Activated CD4-positive, alpha-beta T cell treated with anti-CD3 and anti-CD28 coated beads for 4 hours (primary cell): ENCODE measurements at places on chromosomes 2 and 18.

DNA sequence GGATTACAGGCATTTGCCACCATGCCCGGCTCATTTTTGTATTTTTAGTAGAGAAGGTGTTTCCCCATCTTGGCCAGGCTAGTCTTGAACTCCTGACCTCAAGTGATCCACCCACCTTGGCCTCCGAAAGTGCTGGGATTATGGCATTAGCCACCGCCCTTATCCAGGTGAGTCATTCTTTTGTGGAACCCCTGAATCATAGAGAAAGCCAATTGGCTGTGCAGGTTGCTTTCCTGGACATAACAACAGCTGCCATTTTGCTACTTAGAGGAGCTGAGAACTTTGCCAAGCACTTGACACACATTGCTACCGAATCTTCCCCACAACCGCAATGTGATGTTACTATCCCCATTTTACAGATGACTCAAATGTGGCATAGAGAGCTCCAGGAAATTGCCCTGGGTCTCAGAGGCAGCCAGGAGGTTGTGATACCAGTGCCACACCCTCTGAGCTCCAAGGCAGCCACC lies 36.0 kb downstream of the SETBP1 start:
- DNase-seq = no peak

- DNase-seq = no peak
Observed at GRCh38 chr2:217897816-217898806, 104.7 kb downstream of the TNS1 start.

GRCh38 chr2:211434773-211435172 lies 878.4 kb downstream of the CPS1 start:
- DNase-seq = no peak

DNA sequence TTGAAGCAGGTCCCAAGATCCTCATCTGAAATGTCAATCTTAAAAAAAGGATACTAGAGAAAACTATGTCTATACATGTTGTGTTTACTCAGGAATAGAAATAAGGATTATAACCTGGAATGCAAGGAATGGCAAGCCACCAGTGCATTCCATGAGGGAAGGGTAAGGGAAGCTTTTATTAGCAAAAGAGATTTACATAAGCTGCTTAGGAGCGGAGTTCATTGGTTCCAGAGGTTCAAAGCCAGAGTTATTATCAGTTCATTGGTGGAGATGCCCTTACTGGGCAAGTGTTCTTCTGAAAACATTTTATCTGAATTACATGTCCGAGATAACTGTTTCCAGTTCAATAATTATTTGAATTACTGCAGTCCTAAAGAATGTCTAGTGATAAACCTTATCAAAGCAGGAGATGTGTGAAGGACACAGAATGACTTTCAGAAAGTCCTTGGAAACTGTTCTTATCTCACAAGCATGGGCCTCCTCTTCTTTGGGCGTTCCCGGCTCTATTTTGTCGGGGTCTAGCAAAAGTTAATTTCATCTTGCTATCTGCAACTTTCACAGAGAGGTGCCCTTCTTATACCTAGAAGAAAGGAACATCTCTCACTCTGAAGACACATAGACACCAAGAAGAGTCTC lies 23.5 kb downstream of the COMMD1 start:
- DNase-seq = no peak

DNA sequence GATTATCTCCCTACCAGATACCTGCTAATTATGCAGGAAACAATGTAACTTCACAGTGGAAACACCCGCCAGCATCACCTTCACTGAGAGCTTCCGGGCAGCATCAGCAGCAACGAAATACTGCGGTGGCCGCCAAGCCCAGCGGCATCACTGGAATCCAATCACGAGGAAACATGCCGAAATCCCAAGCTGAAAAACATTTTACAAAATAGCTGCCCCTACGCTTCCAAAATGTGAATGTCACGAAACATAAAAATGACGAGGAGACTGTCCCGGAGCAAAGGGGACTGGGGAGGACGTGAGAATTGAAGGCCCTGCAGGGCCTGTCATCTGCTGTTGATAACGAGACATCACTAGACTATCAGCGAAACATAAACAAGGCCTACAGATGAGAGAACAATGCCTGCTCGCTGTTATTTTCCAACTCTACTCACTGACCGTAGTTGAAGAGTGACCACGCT lies 82.6 kb downstream of the HDAC4 start:
- DNase-seq = no peak

- no peak for DNase-seq
Observed at GRCh38 chr2:50345701-50346591, 686.0 kb downstream of the NRXN1 start.

DNA sequence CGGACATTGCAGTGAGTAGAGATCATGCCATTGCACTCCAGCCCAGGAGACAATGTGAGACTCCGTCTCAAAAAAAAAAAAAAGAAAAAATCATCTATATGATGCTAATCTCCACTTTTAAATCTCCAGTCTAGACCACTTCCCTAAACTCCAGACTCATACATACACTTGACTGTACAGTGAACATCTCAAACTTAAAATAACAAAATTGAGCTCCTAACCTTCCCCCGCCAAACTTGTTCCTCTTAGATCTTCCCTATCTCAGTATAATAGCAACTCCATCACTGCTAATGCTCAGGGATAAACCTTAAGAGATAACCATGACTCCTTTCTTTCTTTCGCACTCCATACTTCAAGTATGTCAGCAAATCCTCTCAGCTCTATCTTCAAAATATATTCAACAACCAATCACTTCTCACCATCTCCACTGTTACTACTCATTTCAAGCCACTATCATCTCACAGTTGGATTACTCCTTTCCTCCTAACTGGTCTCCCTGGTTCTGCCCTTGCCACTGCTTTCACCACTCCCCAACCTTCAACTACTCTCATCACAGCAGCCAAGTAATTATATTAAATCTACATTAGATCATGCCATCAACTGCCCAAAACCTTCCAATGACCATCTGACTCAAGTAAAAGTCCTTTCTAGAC lies 12.0 kb downstream of the MEMO1 start:
- DNase-seq = no peak

DNA sequence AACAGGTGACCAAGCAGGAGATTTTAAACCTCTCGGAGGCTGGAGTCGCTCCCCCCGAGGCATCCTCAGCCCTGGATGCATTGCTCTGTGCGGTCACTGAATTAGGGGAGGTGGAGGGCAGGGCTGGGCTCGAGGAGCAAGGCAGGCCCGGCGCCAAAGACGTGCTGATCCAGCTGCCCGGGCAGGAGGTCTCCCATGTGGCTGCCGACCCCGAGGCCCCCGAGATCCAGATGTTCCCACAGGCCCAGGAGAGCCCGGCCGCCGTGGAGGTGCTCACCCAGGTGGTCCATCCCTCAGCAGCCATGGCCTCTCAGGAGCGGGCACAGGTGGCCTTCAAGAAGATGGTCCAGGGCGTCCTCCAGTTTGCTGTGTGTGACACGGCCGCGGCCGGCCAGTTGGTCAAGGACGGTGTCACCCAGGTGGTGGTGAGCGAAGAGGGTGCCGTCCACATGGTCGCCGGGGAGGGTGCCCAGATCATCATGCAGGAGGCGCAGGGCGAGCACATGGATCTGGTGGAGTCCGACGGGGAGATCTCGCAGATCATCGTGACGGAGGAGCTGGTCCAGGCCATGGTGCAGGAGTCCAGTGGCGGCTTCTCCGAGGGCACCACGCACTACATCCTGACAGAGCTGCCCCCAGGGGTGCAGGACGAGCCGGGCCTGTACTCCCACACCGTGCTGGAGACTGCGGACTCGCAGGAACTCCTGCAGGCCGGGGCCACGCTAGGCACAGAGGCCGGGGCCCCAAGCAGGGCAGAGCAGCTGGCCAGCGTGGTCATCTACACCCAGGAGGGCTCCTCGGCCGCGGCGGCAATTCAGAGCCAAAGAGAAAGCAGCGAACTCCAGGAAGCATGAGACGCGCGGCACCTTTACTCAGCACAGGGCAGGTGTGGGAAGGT lies 145.1 kb downstream of the PTGR3 start:
- DNase-seq = no peak

DNA sequence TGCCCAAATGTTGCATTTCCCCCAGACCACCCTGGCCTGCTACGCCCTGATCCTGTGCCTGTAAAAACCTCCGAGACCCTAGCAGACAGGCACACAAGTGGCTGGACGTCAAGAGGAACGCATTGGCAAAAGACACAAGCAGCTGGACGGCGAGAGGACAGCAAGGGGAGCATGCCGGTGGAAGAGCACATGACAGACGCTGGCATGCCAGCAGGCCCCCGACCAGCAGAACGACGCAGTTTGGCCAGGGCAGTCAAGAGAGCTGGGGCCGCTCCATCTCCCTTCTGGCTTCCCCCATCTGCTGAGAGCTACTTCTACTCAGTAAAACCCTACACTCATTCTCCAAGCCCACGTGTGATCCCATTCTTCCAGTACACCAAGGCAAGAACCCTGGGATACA lies 42.1 kb downstream of the SAP130 start:
- no peak for DNase-seq

GRCh38 chr2:59322005-59322404 lies 1080.9 kb upstream of the FANCL start:
- DNase-seq = no peak

DNA sequence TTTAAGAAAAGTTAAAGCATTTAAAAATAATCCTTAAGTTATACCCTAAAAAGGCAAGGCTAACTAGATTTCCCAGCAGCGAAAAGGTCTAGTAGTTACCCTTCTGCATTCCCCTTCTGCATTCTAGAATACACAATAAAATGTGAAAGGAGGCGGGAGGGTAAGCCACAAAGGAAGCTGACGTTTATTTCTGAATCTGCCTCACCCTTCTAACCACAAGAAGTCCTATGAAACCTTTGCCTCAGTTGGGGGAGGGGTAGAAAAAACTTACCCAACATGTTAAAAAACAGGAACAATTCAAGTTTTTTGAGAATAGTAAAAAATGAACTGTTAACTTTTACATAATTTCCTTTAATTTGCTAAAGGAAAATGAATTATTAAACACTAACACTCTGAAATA lies 11.3 kb downstream of the STK17B start:
- DNase-seq = peak; percentile 61

- DNase-seq = no peak
Observed at GRCh38 chr2:64754570-64754969, 100.9 kb upstream of the SERTAD2 start.

DNA sequence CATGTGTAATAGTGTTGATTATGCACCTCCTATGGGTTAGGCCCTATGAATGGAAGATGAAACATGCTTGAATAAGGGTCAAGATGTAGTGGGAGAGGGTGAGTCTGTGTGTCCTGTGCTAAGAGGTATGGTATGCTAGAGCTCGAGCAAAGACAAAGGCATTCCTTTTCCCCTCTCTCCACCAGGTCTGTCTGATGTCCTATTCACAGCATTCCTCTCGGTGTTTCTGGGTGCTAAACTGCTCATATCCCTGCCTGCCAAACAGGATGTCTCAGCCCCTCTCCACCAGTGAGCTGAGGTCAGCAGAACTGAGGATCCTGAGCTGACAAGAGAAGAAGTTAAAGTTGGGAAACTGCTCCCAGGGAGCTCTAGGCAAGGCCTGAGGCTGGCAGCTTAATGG lies 344.9 kb downstream of the TSN start:
- no peak for DNase-seq

DNA sequence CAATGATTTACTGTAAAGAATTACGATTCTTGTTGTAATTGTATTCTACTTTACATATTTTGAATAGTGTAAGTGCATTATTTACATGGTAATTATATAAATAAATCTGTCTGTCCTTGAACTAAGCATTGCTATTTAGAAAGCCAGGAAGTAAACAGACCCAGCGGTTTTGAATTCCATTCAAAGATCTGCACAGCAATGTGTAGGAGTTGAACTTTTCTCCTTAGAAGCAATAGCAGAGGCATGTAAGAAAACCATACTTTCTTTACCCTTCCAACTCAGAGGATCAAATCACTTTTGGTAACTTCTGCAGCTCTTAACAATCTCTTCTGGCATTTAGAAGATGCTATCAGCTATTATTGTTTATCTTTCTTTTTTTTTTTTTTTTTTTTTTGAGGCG lies 109.2 kb upstream of the VRK2 start:
- no peak for DNase-seq

DNA sequence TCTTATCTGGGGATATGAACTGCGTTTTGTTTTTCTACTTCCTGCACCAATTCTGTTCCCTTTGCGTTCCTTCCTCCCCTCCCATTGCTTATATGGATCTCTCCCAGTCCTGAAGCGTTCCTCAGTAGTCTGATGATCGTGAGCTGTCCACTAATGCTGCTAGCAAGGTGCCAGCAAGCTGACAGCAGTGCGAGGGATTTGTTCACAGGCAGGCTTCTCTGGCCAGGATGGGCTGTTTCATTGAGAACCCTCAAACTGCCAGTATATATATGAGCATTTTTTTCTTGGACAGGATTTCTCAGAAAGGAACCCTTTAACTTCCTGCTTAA lies 40.1 kb downstream of the GTF3C3 start:
- DNase-seq = no peak

DNA sequence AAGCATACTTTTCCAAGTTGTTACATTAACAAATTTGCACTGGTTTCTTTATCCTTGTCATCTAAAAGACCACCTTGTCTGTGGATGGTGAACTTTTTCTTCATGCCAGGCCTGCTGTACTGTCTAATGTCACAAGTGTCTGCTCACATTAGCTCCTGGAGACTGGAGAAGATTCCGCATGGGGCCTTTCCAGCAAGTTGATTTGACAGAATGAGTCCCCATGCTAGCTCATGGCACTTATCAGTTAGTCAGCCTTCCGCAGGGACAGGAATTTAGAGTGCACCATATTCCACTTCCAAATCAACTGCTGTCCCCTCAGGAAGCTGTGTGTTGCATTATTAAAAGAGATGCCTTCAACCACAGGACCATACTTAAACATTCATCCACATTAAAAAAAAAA lies 41.4 kb upstream of the LRPPRC start:
- no peak for DNase-seq

- DNase-seq = no peak
Observed at GRCh38 chr2:193695367-193695766, 1500.6 kb upstream of the TMEFF2 start.

GRCh38 chr2:62320657-62321357 lies 124.9 kb downstream of the B3GNT2 start:
- no peak for DNase-seq

DNA sequence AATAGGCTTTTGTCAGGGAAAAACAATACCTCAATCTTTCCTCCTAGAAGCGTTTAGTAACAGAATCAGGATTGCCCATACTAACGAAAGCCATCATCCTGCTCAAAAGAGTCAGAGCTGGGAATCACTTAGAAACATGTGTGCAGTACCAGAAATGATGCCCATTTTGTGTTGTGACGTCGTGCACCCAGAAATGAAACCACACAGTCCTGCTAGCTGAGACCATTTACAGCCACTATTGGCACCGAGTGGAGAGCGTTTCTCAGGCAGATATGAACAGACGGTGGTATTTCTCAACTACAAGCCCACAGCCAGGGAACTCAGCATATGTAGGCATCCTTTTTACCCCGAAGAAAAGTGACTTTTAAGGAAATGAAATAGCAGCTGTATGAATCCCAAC lies 284.3 kb upstream of the LRATD1 start:
- no peak for DNase-seq

- no peak for DNase-seq
Observed at GRCh38 chr18:74870950-74871349, 273.3 kb downstream of the ZNF407 start.

- DNase-seq = no peak
Observed at GRCh38 chr2:40197121-40197520, 254.8 kb downstream of the SLC8A1 start.
